ENCODE measurements at places on chromosomes 2 and 18. TPM values are rescaled to one million over a fixed set of nuclear protein-coding genes. Genes with fewer than 3 reads are reported as not detected.

The IL1F10 gene
- 23.2 TPM for total RNA-seq

DNA sequence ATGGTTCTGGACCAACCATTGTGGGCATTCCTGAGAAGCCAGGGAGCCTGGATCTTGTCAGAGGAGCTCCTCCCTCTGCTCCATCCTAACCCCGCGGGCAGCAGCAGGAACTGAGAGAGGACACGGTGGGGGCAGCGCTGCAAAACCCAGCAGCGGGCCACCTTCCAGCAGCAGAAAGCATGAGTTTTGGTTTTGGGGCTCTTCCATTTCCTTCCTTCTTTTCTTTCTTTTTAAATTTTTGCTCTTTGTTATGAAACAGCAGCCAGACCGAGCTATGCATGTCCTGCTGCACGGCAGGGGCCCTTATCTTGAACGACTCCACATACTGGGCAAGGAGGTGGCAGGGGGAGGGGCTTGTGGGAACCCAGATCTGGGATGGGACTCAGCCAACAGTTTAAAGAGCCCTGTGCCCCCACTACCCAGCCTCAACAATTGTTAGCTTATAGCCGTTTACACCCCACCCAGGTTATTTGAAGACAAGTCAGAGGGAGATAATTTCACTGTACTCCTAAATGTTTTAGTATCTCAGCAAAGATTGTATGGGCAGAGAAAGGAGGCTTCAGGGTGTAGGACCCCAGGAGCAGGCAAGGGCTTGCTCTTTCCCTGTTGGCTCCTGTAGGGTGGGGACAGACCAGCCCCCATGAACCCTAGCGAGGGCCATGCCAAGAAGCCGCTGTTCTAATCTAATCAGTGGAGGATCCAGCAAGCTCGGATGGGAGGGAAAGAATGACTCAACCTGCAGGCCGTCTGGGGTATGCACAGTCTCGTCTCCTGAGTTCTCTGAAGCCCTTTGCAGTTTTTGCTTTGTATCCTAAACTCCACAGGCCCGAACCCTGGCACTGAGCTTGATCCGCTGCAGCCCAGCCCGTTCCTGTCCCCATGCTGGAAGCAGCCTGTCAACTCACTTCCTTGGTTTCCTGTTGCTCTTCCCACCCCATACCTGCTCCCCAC, 75.3 kb downstream of the LRRFIP1 start:
- H3K4me1 ChIP-seq = peaks cover 98% of the 10 kb centered on the region
- no peak for DNase-seq
- peak overlapping the region; percentile 73 for H3K27ac ChIP-seq

DNA sequence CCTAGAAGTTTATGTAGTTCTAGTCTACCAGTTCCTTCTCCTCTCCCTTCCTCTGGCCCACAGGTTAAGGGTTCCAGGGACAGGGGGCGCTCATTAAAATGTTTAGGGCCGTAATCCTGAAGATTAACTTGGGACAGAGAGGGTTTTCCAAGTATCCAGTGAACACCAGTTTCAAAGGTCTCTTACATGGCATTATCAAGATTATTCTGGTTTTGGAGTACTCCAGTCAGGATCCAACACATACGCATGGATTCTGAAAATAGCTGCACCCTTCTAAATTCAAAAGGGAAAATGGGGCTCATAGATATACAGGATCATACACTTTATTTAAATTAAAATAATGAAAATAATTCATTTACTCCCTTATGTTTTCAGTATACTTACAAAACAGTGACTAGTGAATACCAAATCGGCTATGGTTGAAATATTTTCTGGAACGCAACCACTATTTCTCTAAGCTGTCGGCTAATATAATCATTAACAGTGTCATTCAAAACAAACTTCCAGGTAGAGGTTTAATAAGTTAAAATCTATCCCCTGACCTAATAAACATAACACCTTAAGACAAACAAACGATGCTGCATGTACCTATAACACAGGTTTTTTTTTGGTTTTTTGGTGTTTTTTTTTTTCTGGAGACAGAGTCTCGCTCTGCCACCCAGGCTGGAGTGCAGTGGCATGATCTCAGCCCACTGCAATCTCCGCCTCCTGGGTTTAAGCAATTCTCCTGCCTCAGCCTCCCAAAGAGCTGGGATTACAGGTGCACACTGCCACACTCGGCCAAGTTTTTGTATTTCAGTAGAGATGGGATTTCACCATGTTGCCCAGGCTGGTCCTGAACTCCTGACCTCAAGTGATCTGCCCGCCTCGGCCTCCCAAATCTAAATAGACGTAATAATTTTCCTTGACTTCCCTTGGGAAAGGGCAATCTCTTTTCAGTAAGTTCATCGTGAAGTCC, 44.7 kb downstream of the MGAT4A start:
- no peak for DNase-seq
- no peaks in the 10 kb centered on the region for H3K36me3 ChIP-seq
- H3K4me1 ChIP-seq = no peaks in the 10 kb centered on the region
- H3K27ac ChIP-seq = no peak overlapping the region
- no peaks in the 10 kb centered on the region for H3K27me3 ChIP-seq
- no peak overlapping the region for H3K4me3 ChIP-seq

GRCh38 chr18:13376298-13376840, 157.8 kb downstream of the LDLRAD4 start:
- peak; percentile 60 for DNase-seq
- H3K27me3 ChIP-seq = no peaks in the 10 kb centered on the region
- no peak overlapping the region for H3K4me3 ChIP-seq
- H3K27ac ChIP-seq = peak overlapping the region; percentile 67
- H3K36me3 ChIP-seq = no peaks in the 10 kb centered on the region

- H3K27ac ChIP-seq = no peak overlapping the region
- H3K4me1 ChIP-seq = peaks cover 2% of the 10 kb centered on the region
- H3K4me3 ChIP-seq = no peak overlapping the region
- DNase-seq = no peak
- no peaks in the 10 kb centered on the region for H3K27me3 ChIP-seq
- H3K36me3 ChIP-seq = no peaks in the 10 kb centered on the region
Observed at GRCh38 chr2:51011693-51012092, 20.2 kb downstream of the NRXN1 start.

- DNase-seq = no peak
- H3K27me3 ChIP-seq = no peaks in the 10 kb centered on the region
- H3K4me3 ChIP-seq = no peak overlapping the region
- H3K27ac ChIP-seq = no peak overlapping the region
- H3K36me3 ChIP-seq = peaks cover 21% of the 10 kb centered on the region
Observed at GRCh38 chr2:62222674-62223073, 26.8 kb downstream of the B3GNT2 start.

DNA sequence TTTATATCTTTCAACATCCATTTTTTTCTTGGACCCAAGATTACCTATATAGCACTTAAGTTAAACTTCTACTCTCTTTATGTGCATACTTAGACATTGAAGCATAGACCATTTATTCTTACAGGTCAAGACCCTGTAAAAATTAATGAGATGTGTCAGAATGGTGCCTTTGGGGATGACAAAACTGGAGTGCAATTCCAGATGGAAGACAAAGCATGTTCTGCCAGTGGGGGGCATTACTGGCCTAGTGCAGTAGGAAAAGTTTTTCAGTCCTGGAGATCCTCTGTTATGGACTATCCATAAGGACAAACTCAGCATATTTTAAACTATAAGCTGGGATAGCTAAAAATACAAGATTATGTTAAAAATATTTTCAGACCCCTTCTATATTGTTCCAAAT, 57.8 kb upstream of the MMADHC start:
- H3K4me1 ChIP-seq = peaks cover 2% of the 10 kb centered on the region
- no peak overlapping the region for H3K4me3 ChIP-seq
- H3K36me3 ChIP-seq = no peaks in the 10 kb centered on the region
- no peak for DNase-seq
- H3K27ac ChIP-seq = no peak overlapping the region
- H3K27me3 ChIP-seq = no peaks in the 10 kb centered on the region

DNA sequence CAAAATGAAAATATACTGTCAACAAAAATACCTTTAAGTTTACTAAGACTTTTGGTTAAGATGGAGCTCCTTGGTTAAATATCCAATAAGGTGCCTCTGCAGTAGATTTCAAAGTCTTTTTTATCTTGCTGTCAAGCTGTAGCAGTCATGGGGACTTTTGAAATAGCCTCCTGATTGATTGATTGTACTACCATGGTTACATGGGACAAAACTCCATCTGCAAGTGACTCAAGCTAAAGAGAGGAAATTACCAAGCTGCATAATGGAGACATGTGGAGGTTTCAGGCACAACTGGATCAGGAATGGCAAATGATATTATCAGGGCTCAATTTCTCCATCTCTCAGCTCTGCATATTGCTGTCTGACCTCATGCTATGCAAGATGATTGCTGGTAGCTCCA, 73.4 kb upstream of the ST8SIA3 start:
- H3K27ac ChIP-seq = no peak overlapping the region
- no peaks in the 10 kb centered on the region for H3K4me1 ChIP-seq
- H3K27me3 ChIP-seq = no peaks in the 10 kb centered on the region
- no peaks in the 10 kb centered on the region for H3K36me3 ChIP-seq
- H3K4me3 ChIP-seq = no peak overlapping the region

The SLC30A3 gene
- total RNA-seq = not detected

The LIPG gene
- 8.3 TPM for total RNA-seq

The CREG2 gene
- 0.17 TPM for total RNA-seq

GRCh38 chr2:223674998-223675609, 72.9 kb upstream of the SCG2 start:
- H3K27ac ChIP-seq = no peak overlapping the region
- no peak for DNase-seq
- H3K4me3 ChIP-seq = no peak overlapping the region
- H3K36me3 ChIP-seq = no peaks in the 10 kb centered on the region
- no peaks in the 10 kb centered on the region for H3K27me3 ChIP-seq

The MC5R gene
- not detected for total RNA-seq

DNA sequence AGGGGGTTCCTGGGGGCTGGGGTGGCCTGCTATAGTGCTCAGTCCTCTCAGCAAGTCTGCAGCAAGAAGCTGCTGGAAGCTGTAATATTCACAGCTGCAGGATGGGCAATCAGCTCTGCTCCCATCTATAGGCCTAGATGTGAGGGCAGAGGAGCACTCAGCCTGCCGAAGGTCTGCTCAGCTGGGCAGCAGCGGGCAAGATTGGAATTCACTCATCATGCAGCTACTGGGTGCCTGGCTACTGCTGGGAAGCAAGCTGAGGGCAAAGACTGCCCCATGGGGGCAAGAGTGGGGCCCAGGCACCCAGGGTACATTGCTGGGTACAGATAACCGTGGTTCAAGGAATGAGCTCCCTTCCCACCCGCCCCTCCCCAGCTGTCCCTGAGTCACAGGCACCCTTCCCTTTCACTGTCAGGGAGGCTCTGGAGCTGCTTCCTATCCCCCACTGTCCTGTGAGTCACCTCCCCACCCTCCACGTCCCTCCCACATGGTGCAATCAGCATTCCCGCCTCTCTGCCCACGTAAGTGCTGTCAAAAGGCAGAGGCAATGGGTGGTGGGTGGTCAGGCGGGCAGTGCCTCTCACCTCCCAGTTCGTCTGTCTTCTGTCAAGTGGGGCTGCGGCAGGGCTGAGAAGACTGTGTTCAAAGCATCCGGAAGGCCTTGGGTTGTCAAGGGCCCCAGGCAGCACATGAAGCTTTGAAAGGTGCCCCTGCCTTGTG, 169.2 kb downstream of the TRIM43 start:
- no peaks in the 10 kb centered on the region for H3K36me3 ChIP-seq
- no peak overlapping the region for H3K4me3 ChIP-seq
- no peaks in the 10 kb centered on the region for H3K27me3 ChIP-seq
- no peak for DNase-seq

Data from suprapubic skin (tissue), 4 donors.